ENCODE measurements at places on chromosomes 2 and 18.

DNA sequence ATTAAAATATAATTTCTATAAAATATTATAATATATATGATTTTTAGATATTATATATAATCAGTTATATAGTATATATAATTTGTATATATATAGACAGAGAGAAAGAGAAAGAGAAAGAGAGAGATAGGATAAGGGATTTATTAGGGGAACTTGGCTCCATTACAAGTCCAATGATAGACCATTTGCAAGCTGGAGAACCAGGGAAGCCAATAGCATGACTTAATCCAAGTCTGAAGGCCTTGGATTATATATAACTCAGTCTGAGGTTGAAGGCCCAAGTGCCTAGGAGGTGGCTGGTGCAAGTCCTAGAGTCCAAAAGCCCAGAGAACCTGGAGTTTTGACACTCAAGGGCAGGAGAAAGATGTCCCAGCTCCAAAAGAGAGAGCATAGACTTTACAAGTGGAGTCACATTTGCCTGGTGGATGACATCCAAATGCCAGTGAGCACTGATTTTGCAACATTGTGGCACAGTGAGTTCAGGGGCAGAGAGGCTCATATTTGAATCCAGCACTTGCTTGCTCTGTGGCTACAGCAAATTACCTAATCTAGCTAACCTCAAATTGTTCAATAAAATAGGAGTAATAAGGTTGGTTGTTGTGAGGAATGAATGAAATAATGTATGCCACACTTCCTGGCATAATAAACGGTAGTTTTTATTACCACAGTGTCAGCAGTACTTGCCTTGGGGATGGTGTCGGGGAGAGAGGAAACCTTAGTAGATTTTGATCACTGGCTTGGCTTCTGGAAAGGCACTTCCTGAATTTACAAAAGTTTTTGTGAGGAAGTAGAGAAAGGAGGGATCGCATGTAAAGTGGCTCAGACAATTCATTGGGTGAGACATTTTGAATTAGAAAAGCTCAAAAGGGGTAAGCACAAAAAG is 69.6 kb upstream of the CD28 start:
- no peak for DNase-seq

DNA sequence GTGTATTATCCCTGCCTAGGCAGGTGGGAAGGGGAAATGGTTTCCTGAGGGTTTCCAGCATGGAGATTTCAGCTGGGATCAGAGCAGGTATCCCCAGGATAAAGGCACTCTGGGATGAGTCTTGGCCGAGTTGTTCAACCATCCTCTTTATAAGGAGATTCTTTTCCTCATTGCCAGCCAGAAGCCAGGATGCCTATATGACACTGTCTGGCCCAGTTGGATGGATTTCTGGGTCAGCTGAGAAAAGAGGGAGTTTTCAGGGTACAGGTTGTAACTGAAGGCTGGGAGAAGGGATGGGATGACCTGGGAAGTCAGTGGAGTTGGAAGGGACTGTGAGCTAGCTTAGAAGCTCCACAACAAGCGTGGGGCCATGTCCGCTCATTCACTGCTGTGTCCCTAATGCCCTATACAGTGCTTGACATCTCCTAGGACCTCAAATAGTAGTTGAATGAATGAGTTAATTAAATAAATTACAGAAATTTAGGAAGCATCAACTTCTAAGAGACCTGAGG is 8.3 kb downstream of the RHOB start:
- no peak for DNase-seq

GRCh38 chr2:42954227-42954962 is 162.0 kb upstream of the HAAO start:
- no peak for DNase-seq

GRCh38 chr2:191170773-191171172 is 20.0 kb upstream of the STAT4 start:
- no peak for DNase-seq

GRCh38 chr2:62467475-62468321 is 38.3 kb downstream of the TMEM17 start:
- no peak for DNase-seq

DNA sequence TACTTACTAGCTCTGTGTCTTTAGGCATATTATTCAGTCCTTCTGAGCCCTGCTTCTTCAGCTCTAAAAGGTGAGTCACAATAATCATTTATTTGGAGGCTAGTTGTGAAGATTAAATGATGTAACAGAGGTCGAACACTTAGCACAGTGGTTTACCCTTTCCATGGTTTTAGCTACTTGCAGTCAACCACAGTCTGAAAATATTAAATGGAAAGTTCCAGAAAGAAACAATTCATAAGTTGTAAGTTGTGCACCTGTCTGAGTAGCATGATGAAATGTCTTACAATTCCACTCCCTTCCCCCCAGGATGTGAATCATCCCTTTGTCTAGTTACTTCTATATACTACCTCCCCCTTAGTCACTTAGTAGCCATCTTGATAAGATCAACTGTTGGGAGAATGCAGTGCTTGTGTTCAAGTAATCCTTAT is 217.6 kb upstream of the THUMPD2 start:
- DNase-seq: no peak

- DNase-seq: no peak
Observed at GRCh38 chr2:64491426-64491825, 32.7 kb upstream of the AFTPH start.

DNA sequence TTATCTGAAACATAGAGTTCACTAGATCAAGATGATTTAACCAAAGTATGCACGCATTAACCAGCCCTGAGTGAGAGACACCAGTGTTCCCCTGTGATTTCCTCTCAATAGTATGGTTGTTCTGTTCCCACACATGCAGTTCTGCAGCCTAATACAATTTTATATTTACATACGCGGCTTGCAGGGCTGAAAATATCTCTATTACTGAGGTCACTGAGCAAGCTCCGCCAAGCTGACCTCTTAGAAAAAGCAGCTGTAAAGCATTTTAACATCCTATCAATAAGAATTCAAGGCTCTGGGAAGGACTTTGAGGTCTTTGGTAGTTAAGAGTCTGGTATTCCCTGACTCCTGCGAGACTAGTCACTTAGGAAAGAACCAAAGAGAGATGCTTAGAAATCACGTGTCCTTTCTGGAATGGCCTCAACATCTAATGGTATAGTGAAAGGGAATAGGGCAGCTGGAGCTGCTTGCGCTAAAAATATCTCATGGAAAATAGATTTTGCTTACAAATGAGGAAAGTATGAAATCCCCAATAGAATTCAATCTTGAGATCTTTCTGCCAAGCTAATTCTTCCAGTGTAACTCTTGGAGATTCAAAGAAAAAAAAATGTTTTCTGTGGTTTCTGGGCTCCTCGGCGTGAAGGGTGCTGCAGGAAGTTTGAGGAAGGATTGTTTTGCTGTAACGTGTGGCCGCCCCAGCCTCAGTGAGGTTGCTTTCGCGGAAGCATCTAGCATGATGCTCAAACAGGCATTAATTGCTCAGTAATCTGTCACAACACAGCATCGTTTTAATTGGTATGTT is 59.2 kb downstream of the DOCK10 start:
- no peak for DNase-seq

DNA sequence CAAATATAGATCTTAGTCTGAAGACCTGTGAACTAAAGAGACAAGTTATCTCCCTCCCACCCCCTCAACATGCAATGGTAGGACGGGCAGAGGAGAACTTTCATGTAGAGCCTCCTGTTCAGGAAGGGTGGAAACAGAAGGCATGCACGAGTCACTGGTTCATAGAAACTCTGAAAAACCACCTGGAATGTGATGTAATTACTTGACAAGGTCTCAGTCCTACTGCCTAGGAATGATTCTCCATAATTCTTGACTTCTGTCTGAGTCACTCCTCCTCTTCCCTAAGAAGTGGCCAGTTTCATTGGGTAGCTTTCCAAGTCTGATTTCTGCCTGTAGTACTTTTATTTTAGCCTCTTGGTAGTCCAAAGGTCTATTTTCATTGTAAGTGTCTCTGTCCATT is 277.3 kb downstream of the PTPRM start:
- no peak for DNase-seq

DNA sequence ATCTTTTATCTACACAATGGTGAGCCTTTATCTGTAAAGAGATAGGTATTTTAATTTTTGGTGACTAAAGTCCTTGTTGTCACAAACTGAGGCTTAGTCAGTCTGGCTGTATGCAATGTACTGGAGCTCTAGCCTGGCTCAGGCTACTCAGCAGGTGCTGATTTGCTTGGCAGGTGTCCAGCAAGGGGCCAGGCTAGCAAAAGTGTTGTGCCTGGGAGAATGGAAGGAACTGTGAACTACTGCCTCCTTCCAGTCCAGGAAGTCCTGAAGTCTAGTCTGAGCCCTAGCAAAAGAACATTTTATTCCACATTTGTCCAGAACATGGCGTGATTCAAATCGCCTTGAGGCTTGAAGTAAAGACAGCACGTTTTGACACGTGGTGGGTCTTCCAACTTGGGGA is 260.5 kb downstream of the CCDC85A start:
- no peak for DNase-seq

DNA sequence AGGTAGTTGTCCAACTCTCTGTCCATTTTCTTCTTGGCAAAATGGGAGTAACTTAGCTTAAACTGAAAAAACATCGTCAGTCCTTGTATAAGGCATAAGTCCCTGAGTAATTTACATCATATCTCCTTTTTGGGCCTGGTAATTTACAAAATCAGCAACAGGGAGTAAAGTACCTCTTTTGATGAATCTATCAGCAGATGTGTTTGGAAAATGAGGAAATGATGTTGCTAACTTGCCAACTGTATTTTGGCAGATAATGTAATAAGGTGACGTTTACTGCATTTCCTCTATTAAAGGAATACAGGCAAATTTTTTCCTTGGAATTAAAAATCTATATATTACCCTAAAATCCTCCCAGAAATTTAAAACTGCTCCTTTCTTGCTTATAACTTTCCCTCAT is 29.2 kb downstream of the ANKRD44 start:
- no peak for DNase-seq

DNA sequence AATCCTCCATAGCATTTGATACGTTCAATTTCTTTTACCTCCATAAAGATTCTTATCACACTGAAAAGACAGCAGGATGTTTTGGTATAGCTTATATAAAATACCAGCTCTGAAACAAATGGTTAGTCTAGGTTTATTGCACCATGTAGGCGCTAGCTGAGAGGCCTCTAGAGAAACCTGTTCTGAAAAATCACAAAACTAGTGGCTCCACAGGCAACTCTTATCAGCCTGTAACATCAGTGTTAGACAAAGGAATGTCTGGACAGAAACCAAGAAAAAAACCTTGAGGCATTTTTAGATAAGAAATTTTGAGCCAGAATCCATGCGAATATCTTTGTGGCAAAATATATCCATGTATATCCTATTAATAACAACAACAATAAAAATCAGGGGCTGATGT is 440.4 kb upstream of the MAP2 start:
- no peak for DNase-seq

DNA sequence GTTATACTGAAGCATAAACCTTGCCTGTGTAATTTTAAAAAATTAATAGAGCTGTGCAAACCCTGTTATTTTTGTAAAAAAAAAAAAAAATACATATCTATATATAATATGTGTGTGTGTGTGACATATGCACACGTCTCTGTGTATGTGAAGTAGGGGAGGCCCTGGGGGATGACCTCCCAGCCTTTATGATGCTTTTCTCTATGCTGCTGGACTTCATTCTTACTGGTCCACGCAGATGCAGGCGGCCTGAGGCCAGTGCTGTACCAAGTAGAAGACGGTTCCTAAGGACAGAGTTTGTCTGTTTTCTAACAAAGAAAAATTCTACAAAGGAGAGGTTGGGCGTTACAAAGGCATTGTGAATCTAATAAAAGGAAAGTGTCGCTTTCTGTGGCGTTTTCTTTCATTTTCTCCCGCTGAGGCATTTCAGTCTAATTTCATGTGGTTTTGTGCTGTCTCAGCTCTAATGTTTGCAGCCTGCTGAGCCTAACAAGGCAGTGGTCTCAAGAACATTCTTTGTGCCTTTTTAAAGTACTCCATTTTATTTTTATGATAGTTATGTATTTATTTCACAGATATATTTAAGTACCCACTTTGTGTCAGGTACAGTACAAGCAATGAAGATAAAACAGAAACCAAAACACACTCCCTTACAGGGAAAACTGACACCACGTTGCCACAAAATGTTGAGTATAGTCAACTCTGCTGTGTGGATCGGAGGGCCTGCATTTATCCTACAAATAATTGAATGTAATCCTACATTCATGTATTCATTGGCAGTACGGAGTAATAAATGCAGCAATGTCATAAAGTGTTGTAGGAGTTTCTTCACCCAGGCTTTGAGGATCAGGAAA is 118.0 kb downstream of the RAB3GAP1 start:
- no peak for DNase-seq

GRCh38 chr2:159124441-159124911 is 156.0 kb downstream of the TANC1 start:
- DNase-seq: no peak

DNA sequence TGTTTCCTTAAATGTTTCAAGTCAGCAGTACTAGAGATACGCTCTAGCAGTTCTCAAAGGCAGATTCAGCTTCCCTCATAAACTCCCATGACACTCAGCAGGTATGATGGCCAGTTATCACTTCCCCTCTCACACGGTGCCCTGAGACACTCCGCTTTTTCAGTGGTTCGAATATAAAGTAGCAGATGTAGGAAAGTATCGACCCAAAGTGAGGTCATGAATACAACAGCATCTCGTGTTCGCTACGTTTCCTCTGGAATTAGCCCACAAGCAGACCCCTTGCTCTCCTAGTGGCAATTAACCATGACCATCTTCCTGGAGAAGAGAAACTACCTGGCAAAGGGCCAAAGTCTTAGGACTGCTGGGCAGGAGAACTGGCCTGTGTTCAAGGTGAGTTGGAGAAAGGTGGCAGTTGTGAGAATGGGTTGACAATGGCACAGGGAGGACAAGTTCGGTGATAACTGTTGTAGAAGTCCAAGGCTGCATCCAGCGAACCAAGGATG is 9.3 kb upstream of the AGBL5 start:
- no peak for DNase-seq

GRCh38 chr2:202769201-202769600 is 102.4 kb downstream of the ICA1L start:
- no peak for DNase-seq

DNA sequence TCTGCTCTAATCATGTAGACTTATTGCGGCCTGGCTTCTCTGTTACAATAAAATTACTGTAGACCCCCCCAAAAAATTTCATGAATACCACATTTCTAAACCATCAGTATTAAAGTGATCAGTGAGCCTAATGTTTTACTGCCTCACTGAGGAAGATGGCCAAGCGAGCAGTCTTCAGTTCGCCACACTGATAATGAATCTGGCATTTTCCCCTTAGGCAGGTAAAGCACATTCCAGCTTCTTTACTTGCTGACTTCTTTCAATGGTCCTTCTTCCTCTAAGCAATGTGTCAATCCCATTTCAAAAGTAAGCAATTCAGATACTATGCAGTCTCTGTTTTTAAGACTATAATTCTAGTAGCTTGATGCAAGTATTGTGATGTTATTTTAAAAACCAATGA is 137.6 kb downstream of the LAMA1 start:
- no peak for DNase-seq

GRCh38 chr18:48342581-48342980 is 66.6 kb downstream of the ZBTB7C start:
- DNase-seq: no peak

DNA sequence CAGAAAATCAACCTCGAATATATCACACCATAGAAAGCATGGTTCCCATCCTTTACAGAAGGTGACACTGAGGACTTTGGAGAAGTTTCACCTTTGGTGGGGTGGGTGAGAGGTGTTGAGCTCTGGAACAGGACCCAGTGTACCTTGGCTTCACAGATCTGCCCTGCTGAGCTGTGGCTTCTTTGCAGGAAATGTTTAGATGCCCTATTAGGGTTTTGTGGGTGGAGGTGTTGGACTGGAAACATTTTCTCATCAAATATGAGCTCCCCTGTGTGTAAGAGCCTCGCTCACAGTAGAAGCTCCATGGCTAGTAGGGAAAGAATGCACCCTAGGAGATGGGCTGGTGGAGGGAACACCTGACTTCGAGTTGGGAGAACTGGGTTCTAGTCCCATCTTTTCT is 55.6 kb downstream of the RPL37A start:
- no peak for DNase-seq
